ENCODE measurements at places on chromosomes 4 and X. TPM values are rescaled to one million over a fixed set of nuclear protein-coding genes. Genes with fewer than 3 reads are reported as not detected.

DNA sequence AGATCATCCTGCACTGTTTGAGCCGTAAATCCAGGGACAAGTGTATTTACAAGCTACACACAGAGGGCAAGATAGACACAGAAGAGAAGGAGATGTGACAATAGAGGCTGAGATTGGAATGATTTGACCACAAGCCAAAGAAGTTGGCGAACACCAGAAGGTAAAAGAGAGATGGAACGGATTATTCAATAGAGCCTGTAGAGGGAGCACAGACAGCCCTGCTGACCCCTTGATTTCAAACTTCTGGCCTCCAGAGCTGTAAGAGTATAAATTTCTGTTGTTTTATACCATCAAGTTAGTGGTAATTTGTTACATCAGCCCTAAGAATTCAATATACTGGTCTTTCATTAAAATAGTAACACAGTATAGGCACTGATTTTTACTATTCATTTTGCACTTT lies 447.8 kb downstream of the FAT4 start:
- no peak for DNase-seq

DNA sequence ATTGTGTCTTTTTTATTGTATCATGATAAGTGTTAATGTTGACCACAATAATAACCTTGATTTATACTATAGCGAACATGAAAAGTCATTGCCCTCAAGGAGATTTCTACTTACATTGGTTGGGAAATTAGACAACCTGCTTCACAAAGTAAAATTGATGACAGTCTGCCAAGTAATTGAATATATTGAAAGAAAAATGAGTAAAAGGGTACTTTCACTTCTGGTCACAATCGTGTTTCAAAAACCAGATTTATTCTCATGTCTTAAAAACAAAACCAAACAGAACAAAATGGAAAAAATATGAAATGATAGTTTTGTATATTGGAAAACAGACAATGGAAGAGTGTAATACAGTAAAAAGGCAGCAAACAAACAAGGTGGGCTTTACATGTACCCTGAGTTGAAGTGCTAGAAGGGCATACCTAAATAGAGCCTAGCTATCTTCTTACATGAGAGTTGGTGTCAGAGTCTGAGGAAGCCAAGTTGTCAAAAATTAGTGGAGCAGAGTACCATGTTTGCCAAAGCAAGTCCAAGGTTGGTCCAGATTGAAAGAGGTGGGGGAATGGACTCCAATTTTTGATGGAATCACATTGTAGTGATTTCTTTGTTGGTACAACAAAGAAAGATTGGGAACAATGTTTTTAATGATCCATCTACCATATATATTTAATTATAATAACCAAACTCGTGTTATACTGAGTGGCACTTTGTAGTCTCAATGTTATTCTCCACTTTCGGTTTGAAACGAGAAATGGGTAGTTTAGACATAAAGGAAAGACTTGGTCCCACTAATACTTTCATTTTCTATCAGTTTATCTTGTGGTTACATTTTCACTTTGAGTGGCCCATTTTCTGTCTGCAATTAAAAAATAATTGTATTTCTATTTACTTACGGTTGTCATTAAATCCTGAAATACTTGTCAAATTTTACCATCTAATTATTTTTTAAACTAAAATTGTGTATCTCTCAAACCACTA lies 775.6 kb downstream of the STIM2 start:
- DNase-seq, result no peak

DNA sequence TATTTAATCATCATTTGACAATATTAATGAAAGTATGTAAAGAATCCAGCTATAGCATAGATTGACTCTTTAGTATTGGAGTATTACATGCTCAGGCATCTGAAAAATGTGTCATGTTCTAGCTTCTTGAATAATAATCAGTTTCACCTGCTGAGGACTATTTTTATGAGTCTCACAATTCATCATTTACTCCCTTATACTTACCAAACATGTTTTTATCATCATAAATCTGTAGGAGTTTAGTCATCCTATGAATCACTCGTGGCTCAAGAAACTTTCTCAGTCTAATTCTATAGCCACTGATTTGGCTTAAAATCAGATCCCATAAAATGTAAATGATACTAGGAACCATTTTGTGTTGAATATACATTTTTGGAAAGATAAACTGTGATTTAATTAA lies 1616.1 kb downstream of the C4orf33 start:
- no peak for DNase-seq

DNA sequence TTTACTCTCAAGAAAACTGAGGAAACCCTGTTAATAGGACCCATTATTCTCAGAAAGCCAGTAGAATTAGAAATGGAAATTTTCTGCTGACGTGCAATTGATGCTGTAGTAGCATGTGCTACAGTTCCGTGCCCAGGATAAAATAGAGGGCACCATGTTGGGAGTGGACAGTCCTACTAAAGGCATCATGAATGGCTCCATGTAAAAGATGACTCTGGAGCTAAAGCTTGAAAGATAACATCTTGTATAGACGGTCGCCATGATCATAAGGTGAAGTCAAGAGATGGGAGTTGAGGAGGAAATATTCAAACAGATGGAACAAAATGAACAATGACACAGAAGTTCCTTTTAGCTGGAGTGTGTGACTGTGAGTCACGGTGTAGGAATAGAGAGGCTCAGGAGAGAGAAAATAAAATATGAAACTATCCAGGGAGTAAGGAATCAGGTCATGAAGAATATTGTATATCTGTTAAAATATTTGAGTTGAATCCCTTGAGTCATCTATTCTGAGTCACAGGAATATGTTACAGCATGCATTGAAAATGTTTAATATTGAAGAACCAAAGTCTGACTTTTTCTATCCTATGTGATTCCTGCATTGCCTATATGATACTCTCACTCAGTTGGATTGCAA lies 31.8 kb downstream of the ANXA10 start:
- DNase-seq, result no peak

DNA sequence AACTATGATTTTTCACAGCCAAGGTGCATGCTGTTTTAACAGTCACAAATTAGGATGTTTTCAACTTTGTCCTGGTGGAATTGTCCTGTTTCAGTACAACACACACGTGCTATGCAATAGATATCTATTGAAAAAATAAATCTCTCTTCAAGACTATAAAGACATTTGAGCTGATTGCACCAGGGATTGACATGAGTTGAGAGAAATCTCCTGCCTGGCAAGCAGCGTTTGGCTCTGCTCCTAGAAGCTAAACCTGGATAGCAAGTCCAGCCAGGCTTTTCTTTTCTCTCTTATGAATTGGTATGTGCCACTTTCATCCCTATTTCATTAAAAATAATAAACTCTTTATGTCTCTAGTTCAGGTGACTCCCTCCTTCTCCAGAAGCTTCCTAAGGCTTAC lies 16.6 kb upstream of the NPNT start:
- DNase-seq, result no peak

GRCh38 chr4:89000844-89001360 lies 56.1 kb downstream of the FAM13A start:
- no peak for DNase-seq

DNA sequence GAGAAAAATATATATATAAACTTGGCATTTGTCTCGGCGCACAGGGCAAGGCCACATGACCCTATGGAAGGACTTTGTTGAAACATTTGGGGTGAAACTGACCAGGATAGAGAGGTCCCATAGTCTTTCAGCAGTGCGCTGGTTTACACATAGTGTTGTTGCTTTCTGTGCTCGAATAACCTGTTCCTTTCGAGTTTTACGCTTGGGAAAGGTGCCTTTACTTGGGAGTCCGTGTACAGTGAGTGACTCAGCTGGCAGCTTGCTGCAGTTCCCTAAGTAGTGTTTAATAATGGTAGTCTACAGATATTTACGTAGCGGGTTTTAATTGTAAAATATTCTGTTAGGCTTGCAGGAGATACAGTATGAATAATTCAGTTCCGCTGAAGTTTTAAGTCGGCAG lies 578 bp downstream of the APOOL start:
- DNase-seq, result no peak

DNA sequence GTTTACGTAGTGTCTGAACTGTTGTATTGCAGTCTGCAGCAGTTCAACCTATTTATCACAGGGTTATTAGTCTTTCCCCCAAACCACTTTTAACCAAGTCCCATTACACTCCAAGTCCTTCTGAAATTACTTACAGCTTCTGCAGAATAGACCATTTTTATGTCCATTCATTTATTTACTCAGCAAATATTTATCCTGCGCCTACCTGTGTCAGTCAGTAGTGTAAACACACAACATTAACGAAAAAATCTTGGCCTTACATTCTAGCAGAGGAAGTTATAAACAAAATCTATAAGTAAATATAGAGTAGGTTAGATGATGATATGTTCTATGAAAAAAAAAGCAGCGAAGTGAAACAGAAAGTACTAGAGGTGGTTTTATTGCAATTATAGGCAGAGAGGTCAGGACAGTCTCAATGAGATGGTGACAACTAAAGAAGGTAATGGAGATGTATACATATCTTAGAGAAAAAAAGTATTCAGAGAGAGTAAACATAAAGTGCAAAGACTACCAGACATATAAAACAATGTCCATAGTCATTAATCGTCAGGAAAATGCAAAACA lies 534.7 kb downstream of the KCNIP4 start:
- no peak for DNase-seq

GRCh38 chrX:69163936-69164741 lies 1.1 kb downstream of the PJA1 start:
- DNase-seq, result no peak

- DNase-seq, result no peak
Measured at GRCh38 chr4:109425405-109425804, 8.2 kb upstream of the SEC24B start.

AMER1 gene
- total RNA-seq, result 6.8 TPM

KLF8 gene
- 20.1 TPM for total RNA-seq

TBC1D19 gene
- total RNA-seq, result 15.6 TPM

TRAPPC11 gene
- 41.8 TPM for total RNA-seq

HPSE gene
- total RNA-seq, result 4.1 TPM

Measured in sciatic nerve (tissue), 2 donors.